ENCODE measurements at places on chromosomes 2 and 18.

DNA sequence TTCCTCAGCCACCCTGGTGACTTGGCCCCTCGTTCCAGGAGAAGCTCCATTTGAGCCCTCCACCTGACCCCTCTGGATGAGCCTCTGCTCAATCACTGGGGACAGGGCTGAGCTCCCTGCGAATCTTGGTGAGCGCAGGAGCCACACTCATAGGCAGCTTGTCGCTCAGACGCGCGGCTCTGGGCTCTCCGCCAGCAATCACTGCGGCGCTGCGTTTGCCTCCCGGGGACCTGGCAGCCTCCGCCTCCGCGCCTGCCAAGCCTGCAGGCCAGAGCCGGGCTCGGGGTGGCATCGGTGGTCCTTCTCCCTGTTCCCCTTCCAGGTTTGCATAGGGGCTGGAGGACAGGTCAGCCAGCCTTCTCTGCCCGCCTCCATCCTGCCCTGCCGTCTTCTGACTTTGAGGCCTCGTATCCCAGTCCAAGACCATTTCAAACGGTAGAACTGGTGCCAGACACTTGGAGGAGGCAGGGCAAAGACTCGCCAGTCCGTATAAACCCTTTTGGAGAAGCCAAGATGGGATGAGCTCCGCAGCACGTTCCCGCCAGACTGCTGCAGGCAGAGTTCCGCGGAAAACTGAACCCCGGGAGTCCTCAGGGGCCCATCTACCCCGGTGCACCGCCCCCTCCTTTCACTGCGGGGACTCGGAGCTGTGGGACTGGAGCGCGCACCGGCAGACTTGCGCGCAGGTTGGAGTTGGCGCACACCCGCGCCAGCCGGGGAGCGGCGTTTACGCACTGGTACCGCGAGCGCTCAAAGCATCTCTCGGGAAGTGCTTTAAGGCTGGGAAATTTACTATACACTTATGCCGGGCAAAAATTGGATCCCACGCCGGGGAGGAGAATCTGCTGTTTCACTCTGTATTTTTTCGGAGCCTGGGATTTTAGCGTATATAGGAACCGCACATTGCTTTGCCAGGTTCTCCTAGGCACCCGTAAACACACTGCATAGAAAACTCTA is 1.1 kb upstream of the TACR1 start:
- DNase-seq: peak; percentile 14

DNA sequence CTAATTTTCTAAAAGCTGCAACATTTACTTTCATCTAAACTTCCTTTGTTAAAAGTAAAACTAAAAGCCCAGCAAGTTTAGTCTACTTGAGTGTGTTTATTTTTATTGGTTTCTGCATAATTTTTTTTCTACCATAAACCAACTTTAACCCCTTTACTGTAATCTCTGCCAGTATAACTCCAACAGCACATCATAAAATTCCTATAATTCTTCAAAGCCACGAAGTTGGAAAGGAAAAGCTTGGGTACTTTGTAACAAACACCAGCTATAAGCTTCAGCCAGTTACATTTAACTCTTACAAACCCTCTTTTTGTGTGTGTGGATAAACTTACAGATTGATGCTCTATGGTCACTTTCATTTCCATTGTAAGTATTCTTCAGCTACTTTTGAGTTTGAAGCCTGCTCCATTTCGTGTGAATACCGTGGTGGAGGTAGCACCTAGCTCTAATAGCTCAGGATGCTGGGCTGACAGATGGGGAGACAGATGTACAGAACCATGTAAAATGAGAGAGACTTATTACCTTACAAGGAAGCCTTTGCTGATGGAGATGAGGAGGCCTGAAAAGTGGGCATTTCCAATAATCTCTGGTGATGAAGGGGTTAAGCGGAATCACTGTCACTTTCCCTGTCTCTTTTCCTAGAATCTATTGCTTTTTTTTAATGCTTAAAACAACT is 42.5 kb downstream of the ZEB2 start:
- no peak for DNase-seq

DNA sequence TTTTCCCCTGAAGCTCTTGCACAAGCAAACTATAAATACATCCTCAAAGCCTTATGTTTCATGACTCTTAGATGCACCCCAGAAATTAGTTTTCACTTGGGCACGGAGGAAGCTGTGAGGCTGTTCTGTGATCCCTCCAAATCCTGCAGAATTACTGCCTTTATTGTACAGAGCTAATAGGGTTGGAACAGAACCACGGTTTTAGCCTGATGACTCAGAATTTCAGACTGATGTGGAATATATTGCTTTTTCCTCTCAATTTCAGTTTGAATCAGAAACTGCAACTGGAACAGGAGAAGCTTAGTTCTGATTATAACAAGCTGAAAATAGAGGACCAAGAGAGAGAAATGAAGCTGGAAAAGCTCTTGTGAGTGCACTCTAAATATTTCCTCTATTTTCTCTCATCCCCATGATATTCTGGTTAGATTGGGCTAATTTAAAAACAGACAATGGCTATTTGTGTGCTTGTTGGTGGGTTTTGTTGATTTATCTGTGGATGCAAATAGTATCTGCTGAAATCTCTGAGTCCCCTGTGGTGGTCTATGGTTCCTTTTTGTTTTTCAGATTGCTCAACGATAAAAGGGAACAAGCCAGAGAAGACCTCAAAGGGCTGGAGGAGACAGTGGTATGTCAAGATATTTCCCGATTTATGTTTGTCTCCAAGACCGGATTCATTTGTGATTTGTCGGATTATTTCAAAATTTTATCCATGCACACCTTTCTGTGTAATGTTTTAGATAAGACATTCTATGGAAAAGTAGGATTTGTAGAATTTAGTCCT is 38.2 kb upstream of the LYPD6B start:
- no peak for DNase-seq

GRCh38 chr18:3212657-3213056 is 7.1 kb downstream of the MYOM1 start:
- no peak for DNase-seq

GRCh38 chr2:17544256-17544655 is 3.8 kb downstream of the VSNL1 start:
- no peak for DNase-seq

DNA sequence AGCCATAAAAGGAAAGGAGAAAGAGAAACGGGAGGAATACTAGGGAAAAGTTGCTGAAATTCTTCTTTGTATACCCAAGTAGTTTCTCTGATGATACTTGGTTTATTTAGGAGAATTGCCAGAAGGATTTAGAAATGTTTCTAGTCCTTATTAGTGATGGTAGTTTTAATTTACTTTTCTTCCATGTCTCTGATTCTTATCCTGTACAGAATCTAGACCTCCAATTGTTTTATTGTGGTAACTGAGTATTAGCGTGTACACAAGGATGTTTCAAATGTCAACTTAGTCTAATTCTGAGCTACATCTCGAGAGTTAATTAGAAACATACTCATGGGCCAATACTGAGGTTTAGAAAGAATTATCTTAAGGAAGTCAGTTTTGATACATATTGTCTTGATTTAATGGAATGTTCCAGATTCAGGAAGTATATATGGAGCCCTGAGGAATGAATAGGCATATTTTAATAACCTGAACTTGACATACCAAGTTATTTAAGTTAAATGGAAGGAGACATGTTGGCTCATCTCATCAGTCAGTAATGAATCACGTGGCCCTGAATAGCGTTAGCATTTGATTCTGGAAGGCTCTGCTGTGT is 219.6 kb downstream of the LTBP1 start:
- DNase-seq: no peak

GRCh38 chr2:209977386-209978239 is 24.8 kb upstream of the RPE start:
- DNase-seq: peak; percentile 58
